ENCODE measurements at places on chromosomes 2 and 18. TPM values are rescaled to one million over a fixed set of nuclear protein-coding genes. Genes with fewer than 3 reads are reported as not detected.

- no peak for DNase-seq
- no peak overlapping the region for H3K4me3 ChIP-seq
- no peaks in the 10 kb centered on the region for H3K36me3 ChIP-seq
- no peaks in the 10 kb centered on the region for H3K4me1 ChIP-seq
- no peaks in the 10 kb centered on the region for H3K27me3 ChIP-seq
These were observed 27.7 kb upstream of the ACADL start for GRCh38 chr2:210252699-210253606.

DNA sequence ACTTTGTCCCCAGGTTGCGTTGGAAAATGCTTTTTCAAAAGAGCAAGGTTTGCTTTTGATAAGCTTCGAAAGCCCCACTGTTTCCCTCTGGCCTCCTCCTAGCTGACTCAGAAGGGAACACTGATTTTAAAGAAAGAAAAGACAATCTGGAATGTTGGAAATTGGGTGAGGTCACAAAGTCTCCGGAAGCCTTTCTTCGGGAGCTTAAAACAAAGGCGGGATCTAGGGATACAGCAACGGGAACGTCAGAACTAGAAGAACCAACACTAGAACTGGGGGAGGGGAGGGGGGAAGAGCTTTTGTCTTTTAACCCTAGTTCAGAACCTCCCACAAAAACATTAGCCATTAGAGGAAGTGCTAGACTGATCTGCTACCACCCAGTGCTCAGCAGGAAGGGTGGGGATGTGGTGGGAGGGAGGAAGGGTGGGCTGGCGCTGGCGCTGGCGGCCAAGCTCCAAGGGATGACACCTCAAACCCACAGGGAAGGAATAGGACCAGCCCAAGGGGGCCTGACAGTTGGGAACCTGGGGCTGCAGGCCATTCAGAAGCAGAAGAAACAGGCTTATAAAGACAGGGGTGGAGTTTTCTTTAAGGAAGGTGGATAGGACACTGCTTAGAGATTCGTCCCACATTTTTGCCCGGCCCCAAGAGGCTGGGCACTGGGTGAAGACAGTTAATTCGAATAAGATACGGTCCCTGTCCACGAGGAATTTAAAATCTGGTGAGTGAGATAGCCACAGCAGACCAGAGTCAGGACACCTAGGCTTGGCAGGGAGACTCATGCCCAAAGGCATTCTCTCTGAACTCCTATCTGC, 1.7 kb downstream of the TMSB10 start:
- H3K4me1 ChIP-seq: peaks cover 10% of the 10 kb centered on the region
- H3K27me3 ChIP-seq: no peaks in the 10 kb centered on the region
- H3K27ac ChIP-seq: peak overlapping the region; percentile 99
- peak overlapping the region; percentile 87 for H3K4me3 ChIP-seq
- H3K36me3 ChIP-seq: peaks cover 7% of the 10 kb centered on the region
- peak; percentile 85 for DNase-seq

DNA sequence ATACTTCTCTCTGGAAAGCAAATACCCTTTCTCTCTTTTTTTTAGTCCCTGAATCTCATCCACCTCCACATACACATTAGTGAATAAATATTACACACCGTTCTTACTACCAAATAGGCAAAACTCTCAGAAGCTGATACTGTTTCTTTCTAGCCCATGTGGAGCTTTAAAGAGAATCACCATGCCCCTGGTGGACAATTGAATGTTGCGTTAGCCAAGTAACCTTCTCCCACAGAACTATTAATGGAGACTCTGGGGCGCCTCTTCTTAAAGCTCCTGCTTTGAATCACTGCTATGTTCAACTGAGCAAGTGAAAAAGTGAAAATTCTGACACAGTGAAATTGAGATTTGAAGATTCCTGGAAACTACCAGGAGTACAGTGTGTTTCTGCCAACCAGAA, 522.8 kb upstream of the CDH7 start:
- H3K36me3 ChIP-seq: no peaks in the 10 kb centered on the region
- H3K4me3 ChIP-seq: no peak overlapping the region
- no peak overlapping the region for H3K27ac ChIP-seq

DNA sequence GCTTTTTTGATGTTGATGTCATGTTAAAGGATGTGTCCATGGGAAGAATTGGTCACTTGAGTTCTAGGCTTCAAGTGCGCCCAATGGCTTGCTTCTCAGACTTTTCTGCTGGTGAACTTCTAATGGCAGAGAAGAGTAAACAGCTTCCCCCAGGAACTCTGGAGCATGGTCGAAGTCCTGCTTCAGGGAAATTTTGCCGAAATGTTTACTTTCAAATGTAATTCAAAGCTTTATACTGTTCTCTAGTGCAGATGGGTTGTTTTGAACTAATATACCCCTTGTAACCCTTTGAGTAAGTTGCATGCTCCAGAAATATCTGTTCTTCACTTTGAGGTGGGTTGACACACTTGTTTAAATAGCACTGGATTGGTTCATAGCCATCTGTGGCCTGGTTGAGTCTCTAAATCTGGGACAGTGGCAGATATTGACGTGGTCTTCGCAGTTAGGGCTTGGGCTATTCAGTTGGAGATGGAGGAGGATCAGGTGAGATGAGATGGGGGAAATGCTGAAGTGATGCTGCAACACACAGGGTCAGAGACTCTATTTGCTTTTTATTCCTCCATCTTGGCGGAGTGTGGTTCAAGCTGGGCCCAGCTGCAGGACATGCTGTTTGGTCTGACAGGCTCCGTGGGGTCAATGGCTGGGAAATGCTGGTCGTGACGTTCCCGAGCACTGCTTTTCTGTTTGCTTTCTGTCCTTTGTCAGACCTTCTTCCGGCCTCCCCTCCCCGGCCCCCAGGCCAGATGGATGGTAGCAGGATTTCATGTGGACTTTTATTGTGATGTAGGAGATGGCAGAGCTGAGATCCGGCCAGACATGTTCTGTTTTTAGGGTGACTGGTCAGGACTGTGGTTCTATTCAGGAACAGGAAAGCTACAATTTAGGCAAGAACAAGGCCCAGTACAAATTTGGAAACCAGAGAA, 35.9 kb downstream of the MYO1B start:
- no peaks in the 10 kb centered on the region for H3K27me3 ChIP-seq
- H3K4me3 ChIP-seq: no peak overlapping the region
- no peak for DNase-seq
- no peak overlapping the region for H3K27ac ChIP-seq
- H3K36me3 ChIP-seq: no peaks in the 10 kb centered on the region

The LDAH gene
- total RNA-seq: 10.4 TPM

DNA sequence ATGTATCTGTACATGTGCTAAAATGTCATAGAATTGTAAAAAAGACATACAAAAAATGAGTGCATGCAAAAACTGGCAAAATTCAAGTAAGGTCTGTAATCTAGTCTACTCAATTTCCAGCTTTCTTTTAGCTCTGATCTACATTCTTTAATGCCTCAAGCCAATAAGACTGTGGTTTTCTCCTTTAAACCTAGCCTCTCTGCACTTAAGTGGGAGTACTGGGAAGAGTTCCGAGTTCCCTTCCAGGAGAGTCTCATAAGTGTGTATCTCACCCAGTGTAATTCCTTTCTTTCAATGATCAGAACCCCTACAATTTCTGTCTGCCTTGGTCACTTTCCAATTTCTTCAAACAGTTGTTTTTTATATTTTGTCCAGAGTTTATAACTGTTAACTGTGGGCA, 150.1 kb downstream of the PTRHD1 start:
- no peak overlapping the region for H3K4me3 ChIP-seq
- H3K36me3 ChIP-seq: no peaks in the 10 kb centered on the region
- no peaks in the 10 kb centered on the region for H3K4me1 ChIP-seq
- no peak overlapping the region for H3K27ac ChIP-seq
- H3K27me3 ChIP-seq: no peaks in the 10 kb centered on the region

GRCh38 chr18:76838182-76838581, 15.8 kb downstream of the ZNF236 start:
- no peak overlapping the region for H3K27ac ChIP-seq
- no peaks in the 10 kb centered on the region for H3K4me1 ChIP-seq
- H3K27me3 ChIP-seq: no peaks in the 10 kb centered on the region
- no peak for DNase-seq
- H3K36me3 ChIP-seq: no peaks in the 10 kb centered on the region

GRCh38 chr2:11683476-11683875, 13.5 kb upstream of the NTSR2 start:
- DNase-seq: no peak
- no peaks in the 10 kb centered on the region for H3K36me3 ChIP-seq
- H3K4me3 ChIP-seq: no peak overlapping the region
- peaks cover 7% of the 10 kb centered on the region for H3K4me1 ChIP-seq
- no peaks in the 10 kb centered on the region for H3K27me3 ChIP-seq

The MYO1B gene
- 15.1 TPM for total RNA-seq

DNA sequence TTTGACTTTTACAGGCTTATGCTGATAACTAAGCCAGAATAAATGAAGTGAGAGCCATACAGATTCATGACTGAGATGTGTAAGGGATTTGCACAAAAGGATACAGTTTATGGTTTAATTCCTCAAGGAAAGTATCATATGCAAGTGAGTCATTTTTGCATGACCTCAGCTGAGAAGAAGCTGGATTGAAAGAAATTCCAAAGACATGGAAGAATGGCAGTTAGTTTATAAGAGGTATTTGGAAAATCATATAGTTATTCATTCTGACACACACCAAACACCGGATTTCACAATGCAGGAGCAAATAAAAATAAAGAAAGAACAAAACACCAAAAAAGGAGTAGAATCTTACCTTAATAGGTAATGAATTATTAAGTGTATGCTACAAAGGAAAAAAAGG, 83.2 kb upstream of the RND3 start:
- no peaks in the 10 kb centered on the region for H3K36me3 ChIP-seq
- no peaks in the 10 kb centered on the region for H3K27me3 ChIP-seq
- H3K4me3 ChIP-seq: no peak overlapping the region
- H3K27ac ChIP-seq: no peak overlapping the region

The CROCC2 gene
- total RNA-seq: not detected

The WNT10A gene
- not detected for total RNA-seq

DNA sequence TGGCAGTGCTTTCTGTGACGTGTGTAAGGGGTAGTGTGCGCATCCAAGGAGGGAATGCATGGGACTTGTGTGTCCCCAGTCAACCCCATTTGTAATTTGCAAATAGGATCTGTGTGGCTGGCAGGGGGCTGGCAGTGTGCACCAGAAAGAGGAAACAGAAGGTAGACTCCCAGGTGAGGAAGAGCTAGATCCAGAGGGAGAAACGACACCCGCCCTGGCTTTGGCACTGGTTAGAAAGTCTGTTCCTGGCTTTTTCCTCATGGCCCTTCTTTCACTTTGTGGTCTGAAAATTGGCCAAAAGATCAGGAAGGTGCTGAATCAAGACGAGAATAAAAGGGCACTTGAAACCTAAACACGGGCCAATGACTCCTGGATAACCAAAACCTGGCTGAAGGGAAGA, 33.3 kb downstream of the PRKCE start:
- no peaks in the 10 kb centered on the region for H3K27me3 ChIP-seq
- no peaks in the 10 kb centered on the region for H3K36me3 ChIP-seq
- H3K27ac ChIP-seq: no peak overlapping the region
- peaks cover 55% of the 10 kb centered on the region for H3K4me1 ChIP-seq

The DES gene
- 28,674 TPM for total RNA-seq

DNA sequence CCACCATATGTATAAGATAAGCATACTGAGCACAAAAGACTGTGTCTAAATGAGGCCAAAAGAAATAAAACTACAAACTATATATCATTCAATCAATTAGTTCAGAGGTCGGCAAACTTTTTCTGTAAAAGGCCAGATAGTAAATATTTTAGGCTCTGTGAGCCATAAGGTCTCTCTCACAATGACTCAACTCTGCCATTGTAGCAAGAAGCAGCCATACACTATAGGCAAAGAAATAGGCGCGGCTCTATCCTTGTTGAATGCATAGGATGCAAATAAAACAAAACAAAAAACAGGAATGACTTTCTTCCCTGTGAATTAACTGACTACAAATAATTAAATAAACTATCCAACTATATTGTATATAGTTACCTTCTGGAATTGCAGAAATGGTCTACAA, 8.6 kb upstream of the CCDC88A start:
- H3K4me3 ChIP-seq: no peak overlapping the region
- no peak for DNase-seq
- no peaks in the 10 kb centered on the region for H3K4me1 ChIP-seq
- no peaks in the 10 kb centered on the region for H3K27me3 ChIP-seq

GRCh38 chr2:158995677-158996049, 27.2 kb downstream of the TANC1 start:
- no peaks in the 10 kb centered on the region for H3K36me3 ChIP-seq
- no peak for DNase-seq
- H3K4me1 ChIP-seq: peaks cover 75% of the 10 kb centered on the region
- no peak overlapping the region for H3K4me3 ChIP-seq
- H3K27me3 ChIP-seq: no peaks in the 10 kb centered on the region
- no peak overlapping the region for H3K27ac ChIP-seq

DNA sequence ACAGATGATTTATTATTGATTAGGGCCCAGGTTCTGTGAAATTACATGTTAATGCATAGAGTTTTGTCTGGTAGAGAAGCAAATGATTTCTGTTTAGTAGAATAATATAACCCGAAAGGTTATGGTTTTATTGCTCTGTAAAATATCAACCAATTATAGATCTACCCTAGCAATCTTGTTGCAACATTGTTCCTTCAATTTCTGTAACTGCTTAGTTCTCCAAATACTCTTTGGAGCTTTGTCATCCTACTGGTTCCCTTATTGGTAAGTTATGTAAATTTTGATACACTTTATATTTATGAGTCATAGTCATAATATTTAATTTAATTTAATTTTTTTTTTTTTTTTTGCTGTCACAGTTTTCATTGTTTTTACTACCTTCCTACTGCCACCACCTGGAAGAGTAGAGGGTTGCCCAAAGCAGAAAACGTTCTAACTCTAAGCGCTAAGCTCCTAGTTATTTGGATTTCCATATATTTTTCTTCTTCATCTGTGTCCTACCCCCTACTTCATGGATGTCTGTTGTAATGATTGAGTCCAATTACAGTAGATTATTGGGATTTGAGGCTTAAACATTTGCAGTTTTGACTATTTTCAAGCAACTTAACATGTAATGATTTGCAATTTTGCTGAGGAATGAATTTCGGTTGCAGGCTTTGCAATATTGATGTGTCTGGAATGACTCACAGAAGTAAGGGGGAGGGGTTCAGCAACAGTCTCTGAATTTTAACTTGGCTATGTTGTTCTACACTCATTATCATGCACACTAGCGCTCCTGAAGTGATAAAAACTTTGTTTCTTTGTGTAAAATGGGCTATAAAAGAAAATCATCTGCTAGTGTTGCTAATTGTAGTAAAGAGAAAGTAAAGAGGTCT, 51.1 kb downstream of the NABP1 start:
- no peak overlapping the region for H3K4me3 ChIP-seq
- H3K27ac ChIP-seq: no peak overlapping the region
- DNase-seq: no peak
- no peaks in the 10 kb centered on the region for H3K36me3 ChIP-seq
- H3K27me3 ChIP-seq: no peaks in the 10 kb centered on the region

The CABYR gene
- total RNA-seq: 0.91 TPM

DNA sequence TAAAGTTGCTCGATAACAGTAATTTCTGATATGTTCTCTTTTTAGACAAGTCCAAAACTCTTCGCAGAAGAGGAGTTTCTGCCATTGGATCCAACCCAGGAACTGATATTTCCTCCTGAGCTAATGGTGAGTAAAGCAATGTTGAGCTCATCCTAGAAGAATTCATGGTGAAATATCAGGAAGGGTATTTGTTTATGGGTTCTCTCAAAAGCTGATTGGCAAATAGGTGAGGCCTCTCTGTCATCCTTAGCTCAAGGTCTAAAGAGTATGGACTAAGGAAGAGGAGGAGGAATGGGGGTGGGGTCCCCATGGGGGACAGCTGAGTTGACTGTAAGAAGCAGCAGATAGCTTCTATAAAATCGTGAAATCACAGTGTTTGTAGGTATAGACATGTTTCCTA, 18.2 kb downstream of the AOX1 start:
- no peaks in the 10 kb centered on the region for H3K4me1 ChIP-seq
- H3K4me3 ChIP-seq: no peak overlapping the region
- H3K27ac ChIP-seq: no peak overlapping the region
- no peaks in the 10 kb centered on the region for H3K36me3 ChIP-seq
- no peaks in the 10 kb centered on the region for H3K27me3 ChIP-seq

GRCh38 chr2:85578243-85579180, 1.1 kb downstream of the VAMP8 start:
- H3K27ac ChIP-seq: peak overlapping the region; percentile 43
- H3K27me3 ChIP-seq: no peaks in the 10 kb centered on the region
- H3K4me1 ChIP-seq: no peaks in the 10 kb centered on the region
